MCF 10A (cell line): ENCODE measurements at places on chromosomes 2 and 18.

DNA sequence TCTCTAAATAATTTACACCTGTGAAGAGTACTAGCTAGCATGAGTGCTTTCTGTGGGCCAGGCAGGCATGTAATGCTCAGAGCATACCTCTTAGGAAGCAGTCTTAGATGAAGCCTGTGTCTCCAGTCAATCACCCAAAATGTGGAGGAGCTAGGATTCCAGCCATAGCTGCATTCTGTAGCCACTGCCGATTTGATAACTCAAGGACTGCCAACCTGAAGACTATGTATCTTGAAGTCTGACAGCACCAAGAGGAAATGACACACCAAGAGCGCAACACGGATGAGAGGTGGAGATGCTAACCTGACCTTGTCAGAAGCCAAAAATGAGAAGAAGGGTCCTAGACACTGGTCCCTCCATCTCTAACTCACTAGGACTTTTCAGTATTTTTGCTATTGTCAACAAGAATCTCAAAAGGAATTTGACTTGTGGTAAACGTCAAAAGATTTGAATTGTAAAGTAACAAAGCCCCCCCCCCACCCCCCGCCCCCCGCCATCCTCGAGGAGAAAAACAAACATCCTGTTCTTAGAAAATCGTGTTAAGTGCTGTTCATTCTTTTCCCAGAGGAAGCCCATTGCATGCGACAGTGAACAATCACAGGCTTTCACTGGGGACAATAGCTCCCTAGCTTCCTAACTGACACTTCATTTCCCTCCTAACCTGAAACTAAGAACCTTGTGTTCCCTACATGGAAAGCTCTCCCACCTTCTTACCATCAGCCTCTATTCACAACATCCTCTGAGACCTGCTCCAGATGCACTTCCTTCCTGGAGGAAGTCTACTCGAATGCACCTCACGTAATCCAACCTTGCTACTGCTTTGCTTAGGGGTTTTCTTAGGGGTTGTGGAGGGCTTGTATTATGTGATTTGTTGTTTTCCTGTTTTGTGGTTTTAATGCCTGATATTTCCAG, 14.7 kb downstream of the CDC42EP3 start:
- DNase-seq: no peak

DNA sequence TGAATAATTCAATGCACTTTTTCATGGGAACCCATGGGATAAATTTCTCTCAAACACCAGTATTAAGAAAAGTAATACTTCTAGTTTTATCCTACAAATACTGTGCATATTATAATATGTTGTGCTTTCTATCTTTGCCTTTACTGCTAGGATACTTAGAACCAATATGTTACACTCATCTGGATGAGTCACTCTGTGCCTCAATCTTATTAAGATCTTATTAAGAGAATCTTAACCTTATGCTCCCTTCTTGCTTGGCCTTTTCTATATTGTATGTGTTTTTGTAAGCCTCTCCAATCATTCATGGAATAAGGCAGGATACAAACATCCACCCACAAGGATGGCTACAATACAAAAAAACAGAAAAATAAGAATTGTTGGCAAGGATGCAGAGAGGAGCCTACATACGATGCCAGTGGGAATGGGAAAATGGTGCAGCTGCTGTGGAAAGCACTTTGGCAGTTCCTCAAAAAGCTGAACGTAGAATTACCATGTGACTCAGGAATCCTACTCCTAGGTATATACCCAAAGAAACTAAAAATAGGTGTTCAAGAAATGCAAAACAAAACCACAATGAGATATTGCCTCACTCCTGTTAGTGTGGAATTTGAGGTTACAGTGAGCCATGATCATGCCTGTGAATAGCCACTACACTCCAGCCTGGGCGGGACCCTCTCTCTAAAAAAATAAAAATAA, 10.7 kb upstream of the TWSG1 start:
- DNase-seq: peak; percentile 72

DNA sequence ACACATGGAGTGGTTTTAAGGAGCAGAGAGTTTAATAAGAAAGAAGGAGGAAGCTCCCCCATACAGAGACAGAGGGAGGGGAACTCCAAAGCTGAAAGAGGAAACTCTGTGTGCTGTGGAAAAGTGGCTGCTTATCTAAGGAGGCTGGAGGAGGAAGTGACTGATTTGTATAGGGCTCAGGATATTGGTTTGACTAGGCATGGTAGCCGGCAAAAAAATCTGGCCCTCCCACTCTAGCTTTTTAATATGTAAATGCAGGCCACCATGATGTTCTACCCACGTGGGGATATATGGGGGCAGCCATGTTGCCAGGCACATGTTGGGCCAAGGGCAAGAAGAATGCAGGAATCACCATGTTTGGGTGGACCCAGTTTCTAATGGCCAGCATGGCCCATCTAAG, 64.3 kb downstream of the HNMT start:
- DNase-seq: no peak

DNA sequence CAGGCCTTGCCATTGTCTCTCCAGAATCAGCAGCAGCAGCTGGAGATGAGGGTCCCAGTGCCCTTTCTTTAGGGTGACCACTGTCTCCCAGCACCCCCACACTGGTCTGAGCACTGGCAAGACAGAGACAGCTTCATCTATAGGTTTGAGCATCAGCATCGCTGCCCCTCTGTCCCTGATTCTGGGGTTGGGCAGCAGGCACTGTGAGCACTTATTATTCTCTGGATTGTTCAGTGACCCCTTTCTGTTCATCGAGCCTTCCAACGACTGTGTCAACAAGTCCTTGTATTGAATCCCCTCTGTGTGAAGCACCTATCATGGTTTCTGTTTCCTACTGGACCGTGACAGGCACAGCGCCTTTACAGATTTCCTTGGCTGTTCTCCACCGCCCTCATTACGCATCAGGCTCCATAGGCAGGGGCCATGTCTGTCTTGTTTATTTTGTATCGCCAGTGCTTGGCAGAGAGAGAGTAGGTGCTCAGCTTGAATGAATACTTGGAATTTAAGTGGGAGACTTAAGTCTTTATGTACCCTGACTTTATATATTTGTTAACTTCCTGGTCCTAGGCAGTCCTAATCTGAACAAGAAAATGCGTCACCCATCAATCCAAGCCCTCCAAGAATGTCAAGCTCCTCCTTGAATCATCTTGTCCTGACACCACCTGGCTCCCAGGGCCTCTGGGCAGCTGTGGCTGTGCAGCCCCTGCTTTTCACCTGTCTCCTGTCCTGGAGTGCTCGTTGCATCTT, 11.4 kb downstream of the MALL start:
- no peak for DNase-seq

DNA sequence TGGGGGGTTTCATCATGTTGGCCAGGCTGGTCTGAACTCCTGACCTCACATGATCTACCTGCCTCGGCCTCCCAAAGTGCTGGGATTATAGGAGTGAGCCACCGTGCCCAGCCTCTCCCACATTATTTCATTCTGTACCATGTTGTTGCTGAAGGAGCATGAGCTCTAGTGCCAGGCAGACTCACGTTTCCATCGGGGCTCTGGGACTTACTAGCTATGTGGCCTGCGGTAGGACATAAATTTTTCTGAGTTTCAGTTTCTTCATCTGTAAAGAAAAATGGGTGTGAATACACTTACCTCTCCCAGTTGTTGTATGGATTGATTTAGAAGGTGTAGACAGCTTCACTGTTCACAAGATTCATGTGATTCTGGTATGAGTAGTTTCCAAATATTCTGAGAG, 30.8 kb upstream of the CCL20 start:
- no peak for DNase-seq

GRCh38 chr18:79574938-79575525, 104.6 kb upstream of the CTDP1 start:
- DNase-seq: no peak

DNA sequence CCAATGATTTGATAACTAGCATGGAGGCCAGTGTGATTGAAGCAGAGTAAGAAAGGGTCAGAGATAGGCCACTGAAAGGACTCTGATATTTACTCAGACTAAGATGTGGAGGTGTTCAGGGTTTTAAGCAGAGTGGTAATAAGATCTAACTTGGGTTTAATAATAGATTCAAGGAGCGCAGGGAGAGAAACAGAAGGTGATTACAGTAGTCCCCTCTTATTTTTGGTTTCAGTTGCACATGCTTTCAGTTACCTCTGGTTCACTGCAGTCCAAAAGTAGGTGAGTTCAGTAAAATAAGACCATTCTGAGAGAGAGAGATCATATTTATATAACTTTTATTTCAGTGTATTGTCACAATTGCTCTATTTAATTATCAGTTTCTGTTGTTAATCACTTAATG, 13.5 kb upstream of the GALNT13 start:
- DNase-seq: no peak

DNA sequence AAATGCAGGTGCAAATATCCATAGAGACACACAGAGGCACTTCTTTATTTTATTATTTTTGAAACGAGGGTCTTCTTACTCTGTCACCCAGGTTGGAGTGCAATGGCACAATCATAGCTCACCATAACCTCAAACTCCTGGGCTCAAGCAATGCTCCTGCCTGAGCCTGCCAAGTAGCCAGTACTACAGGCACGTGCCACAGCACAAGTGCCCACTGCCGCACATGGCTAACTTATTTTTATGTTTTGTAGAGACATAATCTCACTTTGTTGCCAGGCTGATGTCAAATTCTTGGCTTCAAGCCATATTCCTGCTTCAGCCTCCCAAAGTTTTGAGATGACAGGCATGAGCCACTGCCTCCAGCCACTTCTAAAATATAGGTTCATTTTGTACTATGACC, 537.6 kb downstream of the THSD7B start:
- DNase-seq: peak; percentile 2

- DNase-seq: peak; percentile 36
These were observed 7.9 kb downstream of the RDH14 start for GRCh38 chr2:18552351-18553077.

DNA sequence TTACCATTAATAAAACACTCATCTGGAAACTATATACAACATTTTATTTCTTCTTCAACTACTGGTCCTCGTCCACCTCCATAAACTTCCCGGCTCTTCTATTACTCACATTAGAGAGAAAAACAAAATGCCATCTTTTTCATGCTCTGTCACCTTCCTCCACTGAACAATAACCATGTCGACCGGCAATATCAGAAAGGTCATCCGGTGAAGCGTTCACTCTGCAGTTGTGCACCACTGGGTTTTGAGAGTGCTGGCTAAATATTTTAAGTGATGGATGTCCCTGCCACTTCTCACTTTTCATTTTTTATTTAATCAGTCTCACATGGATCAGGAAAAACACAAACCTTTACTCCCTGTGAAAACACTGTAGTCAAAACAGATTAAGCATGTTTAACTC, 48.2 kb downstream of the SPP2 start:
- DNase-seq: no peak

DNA sequence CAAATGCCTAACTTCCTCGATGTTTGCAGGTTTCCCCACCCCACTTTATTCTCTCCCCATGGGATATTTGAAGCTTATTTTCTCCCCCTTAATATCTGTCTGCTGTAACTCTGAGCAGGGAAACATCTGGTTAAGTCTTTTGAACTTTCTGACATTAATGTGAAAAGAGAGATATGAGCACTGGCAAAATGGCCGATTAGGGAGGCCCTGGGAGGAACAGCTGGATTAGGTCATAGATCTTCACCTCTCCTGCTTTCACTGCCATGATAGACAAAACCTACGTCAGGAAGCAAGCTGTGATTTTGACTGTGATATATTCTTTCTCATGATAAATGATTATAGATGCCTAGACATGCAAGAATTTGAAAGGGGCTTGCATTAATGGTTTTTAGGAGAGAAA, 43.6 kb downstream of the LYPD6B start:
- no peak for DNase-seq

DNA sequence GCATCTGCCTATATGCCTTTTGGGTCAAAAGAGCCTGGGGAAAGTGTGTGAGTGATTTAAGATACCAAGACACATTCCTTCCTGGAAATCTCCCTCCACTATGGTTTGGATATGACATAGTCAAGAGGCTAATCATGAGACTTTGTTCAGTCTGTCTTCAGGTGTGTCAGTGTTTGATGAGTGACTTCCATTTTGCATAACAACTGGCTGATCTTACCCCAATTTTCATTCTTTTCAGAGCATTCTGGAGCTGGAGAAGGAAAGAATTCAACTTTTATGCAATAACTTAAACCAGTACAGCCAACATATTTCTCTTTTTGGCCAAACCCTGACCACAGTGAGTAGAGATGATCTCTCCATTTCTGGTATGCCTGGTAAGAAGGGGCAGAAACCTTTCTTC, 39.4 kb downstream of the SPC25 start:
- DNase-seq: no peak

- no peak for DNase-seq
These were observed 53.2 kb downstream of the PLCL1 start for GRCh38 chr2:197857476-197858107.

GRCh38 chr2:29063056-29063455, 11.3 kb downstream of the PCARE start:
- DNase-seq: no peak

DNA sequence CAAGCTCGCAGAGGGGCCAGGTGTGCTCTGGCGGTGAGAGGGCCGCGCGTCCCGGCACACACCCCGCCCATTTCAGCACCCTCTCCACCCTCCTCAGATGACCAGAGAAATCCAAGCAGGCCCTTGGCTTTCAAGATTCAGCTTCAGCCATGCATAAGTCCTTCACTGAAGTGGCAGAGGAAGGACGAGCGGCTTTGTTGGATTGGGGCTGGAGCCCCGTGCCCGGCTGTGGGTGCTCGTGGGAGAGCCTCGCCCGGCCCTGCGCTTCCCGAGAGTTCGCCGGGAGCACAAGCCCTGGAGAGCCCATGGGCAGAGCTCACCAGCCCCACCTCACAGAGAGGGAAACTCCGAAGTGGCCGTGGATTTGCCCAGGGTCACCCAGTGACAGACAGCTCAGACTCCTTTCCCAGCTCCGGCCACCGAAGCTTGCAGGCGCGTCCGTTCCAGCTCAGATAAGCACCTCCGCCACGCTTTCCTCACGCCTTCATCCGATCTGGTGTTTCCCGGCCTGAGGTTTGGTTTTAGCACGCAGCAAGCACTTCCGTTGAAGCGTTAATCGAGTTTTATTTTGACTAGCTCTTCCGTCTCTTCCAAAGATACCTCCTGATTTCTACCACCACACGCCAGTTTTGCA, 45.6 kb upstream of the MTCL1 start:
- no peak for DNase-seq

- DNase-seq: no peak
These were observed 275.8 kb upstream of the CRIM1 start for GRCh38 chr2:36079793-36080192.

DNA sequence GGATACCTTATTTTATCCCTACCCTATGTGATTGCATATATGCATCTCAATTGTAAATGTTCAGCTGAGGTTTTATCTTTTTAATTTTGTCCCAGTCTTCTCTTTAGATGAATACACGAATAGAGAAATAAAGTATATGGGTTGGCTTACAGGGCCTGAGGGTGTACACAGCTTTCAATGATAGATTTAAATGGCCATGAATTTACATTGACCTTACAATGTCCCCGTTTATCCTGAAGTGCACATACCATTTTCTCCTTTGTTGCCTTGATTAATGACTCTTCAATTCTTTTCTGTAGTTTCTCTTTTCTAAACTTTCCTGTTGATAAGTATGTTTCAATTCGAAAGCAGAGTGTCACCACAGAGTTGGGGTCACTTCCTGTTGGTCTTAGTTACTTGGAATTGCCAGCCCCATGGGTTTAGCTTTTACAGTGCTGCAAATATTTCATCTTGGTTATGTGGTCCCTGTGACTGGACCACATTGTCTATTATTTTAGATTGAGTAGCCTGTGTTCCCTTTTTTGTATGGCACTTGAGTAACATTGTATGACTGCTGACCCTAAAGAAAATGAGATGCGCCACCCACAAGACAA, 1616.3 kb upstream of the ACVR2A start:
- DNase-seq: no peak
